Coronary artery (tissue), 2 donors: ENCODE measurements at places on chromosomes 16 and 17.

DNA sequence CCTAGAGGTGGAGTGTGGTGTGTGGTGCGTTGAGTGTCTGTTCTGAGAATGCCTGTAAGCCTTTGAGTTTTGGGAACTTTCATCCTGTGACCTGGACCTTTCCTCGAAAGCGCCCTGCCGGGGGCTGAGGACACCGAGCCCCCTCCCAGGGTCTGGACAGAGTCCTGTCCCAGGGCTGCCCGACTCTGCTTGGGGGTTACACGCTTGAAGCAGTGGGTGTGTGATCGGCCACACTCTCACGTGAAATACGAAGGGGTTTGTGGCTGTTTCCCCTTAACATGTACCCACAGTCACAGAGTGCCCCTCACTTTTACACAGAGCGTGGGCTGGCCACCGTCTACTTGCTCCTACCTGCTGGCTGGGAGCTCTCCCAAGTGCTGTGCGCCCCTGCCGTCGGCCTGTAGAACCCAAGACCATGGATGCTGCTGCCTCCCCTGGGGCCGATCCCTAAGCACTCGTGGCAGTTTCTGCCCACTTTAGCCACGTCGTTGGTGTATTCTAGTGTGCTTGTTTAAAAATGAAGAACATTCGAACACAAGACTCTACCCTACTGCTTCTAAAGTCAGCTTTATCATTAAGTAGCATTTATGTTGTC, 6.8 kb downstream of the ZNF750 start:
- DNase-seq, result no peak

GRCh38 chr17:59427425-59427921, 96.0 kb downstream of the YPEL2 start:
- no peak for DNase-seq

GRCh38 chr17:5396612-5397011, 22.9 kb downstream of the NUP88 start:
- no peak for DNase-seq

DNA sequence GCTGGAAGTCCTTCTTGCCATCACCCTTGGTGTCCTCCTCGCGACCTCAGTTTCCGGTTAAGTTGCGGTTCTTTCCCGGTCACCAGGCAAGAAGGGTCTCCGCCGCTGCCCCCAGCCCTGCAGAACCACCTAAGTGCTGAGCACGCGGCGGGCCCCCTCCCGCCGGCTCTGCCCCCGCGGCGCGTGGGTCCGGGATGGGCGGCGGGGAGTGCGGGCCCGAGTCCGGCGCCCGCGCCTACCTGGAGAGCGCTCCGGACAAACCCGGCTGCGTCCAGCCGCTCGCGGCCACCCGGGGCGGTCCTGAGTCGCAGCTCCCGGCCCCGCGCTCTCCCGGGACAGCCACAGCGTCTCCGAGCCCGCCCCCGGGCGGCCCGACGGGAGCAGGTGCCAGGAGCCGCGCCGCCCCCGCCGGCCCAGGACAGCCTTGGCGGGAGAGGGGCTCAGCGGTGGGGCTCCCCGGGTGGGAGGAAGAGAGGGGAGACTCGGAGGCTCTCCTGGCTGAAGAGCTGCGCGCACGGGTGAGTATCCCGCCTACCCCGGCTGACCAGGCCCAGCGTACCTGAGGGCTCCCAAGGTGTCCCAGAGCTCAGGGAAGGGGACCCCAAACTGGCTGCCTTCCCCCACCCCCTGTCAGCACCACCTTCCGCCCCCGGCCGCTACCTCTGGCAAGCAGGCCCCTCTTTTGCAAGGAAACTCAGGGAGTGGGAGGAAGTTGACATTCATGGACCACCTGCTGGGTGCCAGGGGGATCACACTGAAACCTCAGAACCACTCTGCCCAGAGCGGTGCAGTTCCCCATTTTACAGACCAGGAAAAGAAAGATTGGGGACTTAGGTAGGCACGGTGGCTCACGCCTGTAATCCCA, 22.2 kb upstream of the C17orf113 start:
- DNase-seq, result no peak

GRCh38 chr17:57247913-57248312, 8.4 kb upstream of the MSI2 start:
- DNase-seq, result no peak
